ENCODE measurements at places on chromosomes 1 and 21.

DNA sequence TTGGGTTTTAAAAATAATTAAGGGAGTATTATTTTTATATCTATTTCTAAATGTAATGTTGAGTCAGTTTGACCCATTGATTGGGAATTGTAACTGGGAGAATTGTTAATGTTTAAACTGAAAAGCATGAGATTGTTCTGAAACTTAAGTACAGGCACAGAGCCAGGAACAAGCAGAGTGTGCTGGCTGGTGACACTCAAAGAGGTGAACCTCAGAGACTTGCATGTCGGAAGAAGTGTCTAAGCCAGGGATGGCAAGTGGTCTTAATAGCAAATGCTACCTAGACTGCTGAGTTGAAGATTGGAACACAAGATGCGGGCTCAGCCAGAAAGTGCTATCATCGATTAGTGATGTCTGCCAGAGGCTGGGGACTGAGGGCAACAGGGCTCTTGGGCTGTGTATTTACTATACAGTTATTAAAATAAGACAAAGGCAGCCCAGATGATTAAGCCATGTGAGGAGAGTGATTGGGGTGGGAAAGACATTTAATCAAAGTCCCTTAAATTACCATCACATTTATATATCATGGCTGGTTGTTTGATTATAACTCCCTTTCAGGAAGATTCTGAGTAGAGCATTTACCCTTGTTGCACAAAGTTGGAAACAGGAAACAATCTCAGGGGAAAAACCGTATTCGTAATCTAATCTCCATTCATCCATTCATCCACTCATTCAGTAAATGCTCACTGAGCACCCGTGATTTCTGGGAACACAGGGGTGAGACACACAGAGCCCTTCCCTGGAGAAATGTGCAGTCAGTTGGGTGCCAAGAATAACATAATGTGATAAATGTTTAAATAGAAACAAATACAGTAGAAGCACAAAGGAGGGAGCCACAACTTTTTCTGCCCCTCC lies 42.8 kb downstream of the C8A start:
- DNase-seq = no peak

DNA sequence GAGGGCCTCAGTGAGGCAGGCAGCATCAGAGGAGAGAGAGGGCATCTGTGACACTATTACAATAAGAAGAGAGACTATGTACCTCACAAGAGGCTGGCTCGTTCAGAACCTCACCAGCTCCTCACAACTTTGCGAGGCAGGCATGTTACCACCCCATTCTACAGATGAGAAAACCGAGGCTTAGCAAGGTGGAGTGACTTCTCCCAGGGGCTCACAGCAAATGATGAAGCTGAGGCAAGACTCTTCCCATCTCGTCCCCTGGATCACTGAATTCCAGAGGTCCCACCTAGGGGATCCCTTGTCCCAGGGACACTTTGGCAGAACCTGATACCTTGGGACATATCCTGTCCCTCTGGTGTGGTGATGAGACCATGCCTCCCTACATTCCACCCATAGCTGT lies 64.4 kb downstream of the DISP3 start:
- DNase-seq = no peak

GRCh38 chr1:149962039-149962647 lies 25.5 kb upstream of the MTMR11 start:
- DNase-seq = peak; percentile 13

DNA sequence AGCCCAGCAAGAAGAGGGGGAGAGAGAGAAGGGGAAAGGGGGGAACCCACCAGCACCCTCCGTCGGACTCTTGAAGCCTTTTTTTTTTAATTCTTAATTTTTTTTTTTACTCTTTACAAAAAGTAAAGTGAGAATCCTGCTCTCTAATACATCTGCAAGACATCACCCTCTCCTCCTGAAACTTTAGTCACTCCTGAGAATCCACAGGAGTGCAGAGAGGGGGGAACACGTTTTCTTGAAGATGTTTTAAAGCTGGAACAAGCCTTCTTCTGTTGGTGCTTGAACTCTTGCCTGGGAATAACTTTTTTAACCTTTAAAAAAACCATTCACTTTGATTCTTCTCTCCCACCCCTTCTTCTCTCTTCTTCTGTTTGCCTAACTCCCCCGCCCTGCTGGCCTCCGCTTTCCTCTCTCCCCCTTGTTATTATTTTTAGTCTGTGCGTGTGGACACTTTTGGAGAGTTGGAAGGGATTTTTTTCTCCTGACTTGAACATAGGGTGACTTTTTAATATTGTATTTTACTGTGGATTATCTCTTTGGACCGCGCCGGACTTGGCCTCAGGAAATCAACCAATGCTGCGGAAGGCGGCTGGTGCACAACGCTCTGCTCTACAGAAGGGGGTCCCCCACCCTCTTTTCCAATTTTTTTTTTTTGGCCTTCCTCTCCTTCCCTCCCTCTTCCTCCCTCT lies 383 bp upstream of the PRRX1 start:
- DNase-seq = no peak

GRCh38 chr1:208475449-208475848 lies 231.3 kb upstream of the PLXNA2 start:
- no peak for DNase-seq

DNA sequence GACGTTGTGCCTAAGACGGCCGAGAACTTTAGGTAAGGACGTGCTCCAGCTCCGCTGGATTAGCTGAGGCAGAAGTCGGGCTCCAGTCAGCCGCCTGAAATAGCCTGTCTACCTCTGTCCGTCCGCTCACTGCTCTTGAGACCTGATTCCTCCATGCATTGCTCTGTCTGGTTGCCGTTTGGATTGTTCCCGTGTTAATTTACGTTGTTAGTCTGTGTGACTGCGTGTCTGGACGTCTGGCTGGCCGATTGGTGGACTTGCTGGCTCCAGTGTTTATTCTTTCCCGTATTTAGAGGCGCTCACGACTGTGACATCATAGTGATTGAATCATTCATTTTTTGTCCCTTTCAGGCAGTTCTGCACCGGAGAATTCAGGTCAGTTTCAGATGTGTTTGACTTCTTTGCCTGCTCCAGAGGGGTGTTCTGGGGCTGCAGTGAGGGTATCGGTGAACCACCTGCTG lies 684 bp downstream of the PPIH start:
- DNase-seq = no peak

- no peak for DNase-seq
These were observed 15.9 kb downstream of the ZMYND12 start for GRCh38 chr1:42439940-42440339.

DNA sequence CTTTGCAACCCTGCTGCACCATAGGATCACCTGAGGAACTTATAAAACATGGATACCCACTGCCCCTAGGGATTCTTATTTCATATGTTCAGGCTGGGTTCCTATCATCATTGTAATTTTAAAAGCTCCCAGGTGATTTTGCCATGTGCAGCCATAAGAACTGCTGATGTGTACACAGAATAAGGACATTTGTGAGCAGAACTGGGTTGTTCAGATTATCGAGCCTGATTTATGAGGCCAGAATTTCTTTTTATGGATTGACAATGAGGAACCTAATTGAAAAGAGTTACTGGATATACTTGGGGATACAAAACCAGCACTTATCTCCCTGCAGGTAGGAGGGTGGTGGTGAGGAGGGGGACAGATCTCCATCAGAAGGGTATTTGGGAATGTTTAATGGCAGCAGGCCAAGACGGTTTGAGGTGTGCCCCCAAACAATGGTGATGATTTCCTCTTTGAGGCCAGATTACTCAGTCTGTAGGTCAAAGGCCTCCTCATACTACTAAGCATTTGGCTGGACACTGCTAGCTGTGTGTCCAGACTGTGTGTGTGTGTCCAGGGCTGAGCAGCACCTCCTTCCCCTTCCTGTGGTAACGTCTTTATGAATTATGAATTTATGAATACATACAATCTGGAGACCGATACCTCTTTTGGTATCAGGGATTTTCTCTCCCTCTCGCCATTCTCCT lies 18.9 kb downstream of the NOS1AP start:
- no peak for DNase-seq

- no peak for DNase-seq
These were observed 3.7 kb upstream of the FOXO6 start for GRCh38 chr1:41357451-41358101.

GRCh38 chr1:194230351-194231144 lies 1044.1 kb upstream of the B3GALT2 start:
- no peak for DNase-seq

DNA sequence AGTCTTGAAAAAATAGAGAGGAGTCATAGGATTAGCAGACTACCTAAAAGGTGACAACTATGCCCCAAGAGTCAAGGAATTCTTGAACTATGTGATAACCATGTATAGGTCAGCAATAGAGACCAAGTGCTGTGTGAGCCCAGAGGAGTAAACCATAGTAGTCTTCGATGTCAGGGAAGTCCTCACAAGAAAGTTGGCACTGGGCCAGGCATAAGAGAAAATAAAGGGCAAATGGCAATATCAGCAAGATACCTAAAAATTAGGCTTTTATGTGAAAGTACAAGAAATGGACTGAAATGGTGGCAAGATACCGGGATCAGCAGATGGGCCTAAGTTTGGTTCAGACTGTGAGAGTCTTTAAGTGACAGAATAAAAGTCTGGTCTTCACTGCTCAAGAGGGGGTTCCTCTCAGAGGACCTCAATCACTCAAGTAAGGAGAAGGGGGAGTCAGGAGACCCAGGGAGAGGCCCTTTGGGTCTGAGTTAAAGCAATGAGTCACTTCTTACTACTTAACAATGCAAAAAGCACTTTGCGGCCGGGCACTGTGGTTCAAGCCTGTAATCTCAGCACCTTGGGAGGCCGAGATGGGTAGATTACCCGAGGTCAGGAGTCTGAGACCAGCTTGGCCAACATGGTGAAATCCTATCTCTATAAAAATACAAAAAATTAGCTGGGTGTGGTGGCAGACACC lies 95.0 kb downstream of the TEX35 start:
- DNase-seq = no peak

DNA sequence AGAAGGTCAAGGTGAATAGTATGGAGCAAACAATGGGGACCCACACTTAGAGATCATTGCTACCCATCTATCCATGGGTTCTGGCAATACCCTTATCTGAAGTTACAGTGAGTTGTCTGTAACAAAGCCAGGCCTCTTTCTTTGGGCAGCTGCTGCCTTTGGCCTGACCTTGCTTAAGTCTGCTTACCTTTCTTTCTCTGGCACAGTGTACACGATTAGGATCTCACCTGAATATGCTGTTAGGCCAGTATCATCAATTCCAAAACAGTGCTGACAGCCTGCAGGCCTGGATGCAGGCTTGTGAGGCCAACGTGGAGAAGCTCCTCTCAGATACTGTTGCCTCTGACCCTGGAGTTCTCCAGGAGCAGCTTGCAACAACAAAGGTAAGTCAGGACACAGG lies 132.9 kb upstream of the BMP8A start:
- no peak for DNase-seq

DNA sequence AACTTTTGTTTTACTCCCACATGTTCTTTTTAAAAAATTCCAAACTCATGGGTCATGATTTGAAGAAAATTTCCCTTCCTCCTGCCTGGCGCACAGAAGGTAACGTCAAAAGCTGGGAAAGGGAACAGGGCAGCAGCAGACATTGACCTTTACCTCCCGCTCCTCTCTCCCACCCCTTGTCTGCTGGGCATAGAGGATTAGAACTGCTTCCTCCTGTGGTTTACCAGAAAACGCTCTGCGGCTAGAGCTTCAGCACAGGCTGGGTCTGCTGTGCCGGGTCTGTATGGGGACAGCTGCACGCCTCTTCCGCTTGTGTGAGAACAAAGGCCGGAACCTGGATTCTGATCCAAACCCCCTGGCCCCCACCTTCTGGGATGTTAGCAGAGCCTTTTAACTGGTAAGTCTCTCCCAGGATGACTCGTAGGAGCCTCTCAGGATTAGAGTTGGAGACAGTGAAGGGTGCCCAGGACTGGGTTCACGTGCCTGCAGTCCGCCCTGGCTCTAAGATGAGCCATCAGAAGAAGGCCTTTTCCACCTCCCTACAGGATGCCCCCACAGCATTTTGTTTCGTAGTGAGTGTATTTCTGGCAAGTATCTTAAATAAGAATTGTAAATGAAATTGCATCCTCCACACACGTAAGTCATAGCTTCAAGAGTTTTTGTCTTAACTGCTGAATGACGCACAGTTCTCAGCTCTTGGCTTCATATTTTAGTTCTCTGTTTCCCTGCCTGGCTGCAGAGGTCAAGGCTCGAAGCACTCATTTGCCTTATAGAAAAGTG lies 5.2 kb downstream of the H6PD start:
- peak; percentile 28 for DNase-seq

- DNase-seq = no peak
These were observed 1.6 kb upstream of the FAM20B start for GRCh38 chr1:179023946-179024650.
